ENCODE measurements at places on chromosomes 5 and 9. TPM values are rescaled to one million over a fixed set of nuclear protein-coding genes. Genes with fewer than 3 reads are reported as not detected.

The TSSK1B gene
- 68.7 TPM for total RNA-seq

The PCDHA10 gene
- 3.3 TPM for total RNA-seq

The HEMGN gene
- total RNA-seq: 43.5 TPM

The SLC36A2 gene
- total RNA-seq: 0.43 TPM

The ANKRD31 gene
- total RNA-seq: 16.9 TPM

The PCDHGA8 gene
- total RNA-seq: 8.2 TPM

The IFNE gene
- 0.47 TPM for total RNA-seq

The PRDM9 gene
- total RNA-seq: 10.2 TPM

The ATP10B gene
- total RNA-seq: 0.63 TPM

The IFNA13 gene
- total RNA-seq: 1.9 TPM

The ARHGEF37 gene
- 13.4 TPM for total RNA-seq

The IPPK gene
- 21.0 TPM for total RNA-seq

The GM2A gene
- total RNA-seq: 38.0 TPM

The HK3 gene
- total RNA-seq: 6.4 TPM

The STC2 gene
- 0.87 TPM for total RNA-seq

The CCDC152 gene
- 2.4 TPM for total RNA-seq

The PCSK1 gene
- 0.79 TPM for total RNA-seq

The PCDHB5 gene
- 11.7 TPM for total RNA-seq

The SGCD gene
- 6.1 TPM for total RNA-seq

The SPOCK1 gene
- 111 TPM for total RNA-seq

The CRAT gene
- total RNA-seq: 188 TPM

The PAPPA gene
- total RNA-seq: 1.9 TPM

The LRRC70 gene
- 9.9 TPM for total RNA-seq

The SAXO1 gene
- total RNA-seq: 25.8 TPM

The STPG3 gene
- total RNA-seq: 14.6 TPM

The SPINK5 gene
- total RNA-seq: 3.5 TPM

The SNX2 gene
- 59.5 TPM for total RNA-seq

The CD14 gene
- 23.7 TPM for total RNA-seq

The TYRP1 gene
- total RNA-seq: 2.0 TPM

The CTXN3 gene
- 0.24 TPM for total RNA-seq

The PARP8 gene
- 14.4 TPM for total RNA-seq

The IL4 gene
- not detected for total RNA-seq

The PDGFRB gene
- 71.2 TPM for total RNA-seq

The CARTPT gene
- 18.2 TPM for total RNA-seq

The ACOT12 gene
- 0.87 TPM for total RNA-seq

The C1QTNF3 gene
- total RNA-seq: 27.1 TPM
